ENCODE measurements at places on chromosomes 4 and X. TPM values are rescaled to one million over a fixed set of nuclear protein-coding genes. Genes with fewer than 3 reads are reported as not detected.

- no peak for DNase-seq
Measured at GRCh38 chrX:2678583-2678982, 12.5 kb upstream of the CD99 start.

DNA sequence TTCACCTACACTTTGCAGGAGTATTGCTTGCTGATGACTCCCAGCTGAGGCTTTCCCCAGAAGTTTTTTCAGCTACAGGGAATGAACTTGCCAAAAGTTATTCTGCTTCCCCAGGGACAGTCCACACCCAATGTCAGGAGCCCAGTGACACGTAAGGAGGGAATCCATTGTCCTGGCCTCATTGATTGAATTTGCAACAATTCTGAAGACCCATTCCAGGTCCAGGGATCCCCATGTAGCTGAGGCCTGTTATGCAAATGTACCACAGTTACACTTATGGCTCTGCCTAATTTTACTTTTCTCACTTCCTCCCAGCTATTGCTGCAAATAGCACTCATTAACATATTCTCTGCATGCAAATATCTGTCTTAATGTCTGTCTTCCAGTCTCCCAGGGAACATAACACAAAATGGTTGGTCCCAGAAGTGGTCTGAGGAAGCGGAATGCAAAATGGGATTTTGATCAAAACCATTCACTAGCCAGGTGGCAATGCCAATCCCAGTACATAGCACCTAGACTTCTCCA, 113.7 kb upstream of the ACTRT1 start:
- DNase-seq = no peak

- DNase-seq = no peak
Measured at GRCh38 chrX:118978451-118978850, 4.0 kb downstream of the LONRF3 start.

GRCh38 chrX:38717871-38718270, 83.4 kb upstream of the MID1IP1 start:
- peak; percentile 40 for DNase-seq

DNA sequence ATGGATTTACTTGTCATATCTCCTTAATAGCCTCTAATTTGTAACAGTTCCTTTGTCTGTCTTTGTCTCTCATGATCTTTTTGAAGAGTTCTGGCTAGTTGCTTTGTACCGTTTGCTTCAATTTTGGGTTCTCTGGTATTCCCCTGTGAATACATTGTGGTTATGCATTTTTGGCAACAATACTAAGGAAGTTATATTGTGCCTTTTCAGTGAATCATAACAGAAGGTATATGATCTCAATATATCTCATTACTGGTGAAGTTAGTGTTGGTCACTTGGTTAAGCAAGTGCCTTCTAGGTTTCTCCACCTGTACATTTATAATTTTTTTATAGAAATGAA, 48.6 kb downstream of the DCLK2 start:
- no peak for DNase-seq

- peak; percentile 64 for DNase-seq
Measured at GRCh38 chr4:180564026-180564425, 1679.2 kb upstream of the TENM3 start.

DNA sequence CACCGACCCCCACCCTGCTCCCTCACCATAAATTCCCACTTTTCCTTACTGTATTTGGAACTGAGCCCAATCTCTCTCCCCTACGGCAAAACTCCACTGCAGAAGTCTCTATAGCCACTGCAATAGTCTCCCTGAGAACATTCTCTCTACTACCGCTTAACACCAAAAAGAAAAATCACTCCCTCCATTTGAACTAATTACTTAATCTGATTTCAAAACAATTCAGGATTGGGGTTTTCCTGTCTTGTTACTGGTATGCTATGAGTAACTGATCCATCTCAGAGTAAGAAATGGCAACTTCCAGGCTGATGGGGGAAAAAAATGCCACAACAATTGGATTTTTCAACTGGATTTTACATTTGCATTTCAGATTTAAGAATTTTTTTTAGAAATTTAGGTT, 5.8 kb downstream of the PAPSS1 start:
- DNase-seq = peak; percentile 73

GRCh38 chr4:156036496-156036895, 82.8 kb upstream of the CTSO start:
- DNase-seq = no peak

AVPR2 gene
- total RNA-seq = not detected

GPR119 gene
- not detected for total RNA-seq

DNA sequence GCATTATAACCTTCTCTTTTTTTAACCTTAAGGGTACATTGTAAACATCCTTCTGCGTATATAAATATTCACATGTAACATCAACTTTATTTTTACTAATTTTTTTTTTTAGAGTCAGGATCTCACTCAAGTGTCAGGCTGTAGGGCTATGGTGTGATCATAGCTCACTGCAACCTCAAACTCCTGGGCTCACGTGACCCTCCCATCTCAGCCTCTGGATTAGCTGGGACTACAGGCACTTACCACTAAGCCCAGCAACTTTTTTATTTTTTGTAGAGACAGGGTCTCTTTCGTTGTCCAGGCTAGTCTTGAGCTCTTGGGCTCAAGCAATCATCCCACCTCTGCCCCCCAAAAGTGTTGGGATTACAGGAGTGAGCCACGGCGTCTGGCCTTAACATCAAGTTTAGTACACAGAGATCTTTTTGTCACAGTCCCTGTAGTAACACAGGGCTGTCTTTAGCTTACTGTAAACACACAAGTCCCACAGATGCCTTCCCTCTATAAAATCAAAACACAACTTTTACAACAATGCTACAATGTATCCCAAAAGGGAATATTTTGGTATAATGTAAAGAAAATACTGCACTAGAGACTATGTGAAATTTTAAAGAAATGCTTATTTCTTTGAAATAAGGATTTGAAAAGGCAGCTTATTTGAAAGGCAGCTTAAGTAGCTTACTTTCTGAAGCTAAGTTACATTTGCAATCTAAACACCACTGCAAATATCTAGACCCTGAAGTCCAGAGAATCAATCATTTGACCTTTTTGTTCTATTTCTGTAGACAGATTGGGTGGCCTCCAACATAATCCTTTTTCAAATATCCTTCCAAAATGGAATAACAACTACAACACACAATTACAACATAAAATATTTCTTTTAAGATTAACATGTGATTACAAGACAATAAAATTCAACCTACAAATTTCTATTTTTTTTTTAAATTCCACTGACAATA, 116.0 kb downstream of the APBB2 start:
- no peak for DNase-seq

GRIA2 gene
- 0.32 TPM for total RNA-seq

DNA sequence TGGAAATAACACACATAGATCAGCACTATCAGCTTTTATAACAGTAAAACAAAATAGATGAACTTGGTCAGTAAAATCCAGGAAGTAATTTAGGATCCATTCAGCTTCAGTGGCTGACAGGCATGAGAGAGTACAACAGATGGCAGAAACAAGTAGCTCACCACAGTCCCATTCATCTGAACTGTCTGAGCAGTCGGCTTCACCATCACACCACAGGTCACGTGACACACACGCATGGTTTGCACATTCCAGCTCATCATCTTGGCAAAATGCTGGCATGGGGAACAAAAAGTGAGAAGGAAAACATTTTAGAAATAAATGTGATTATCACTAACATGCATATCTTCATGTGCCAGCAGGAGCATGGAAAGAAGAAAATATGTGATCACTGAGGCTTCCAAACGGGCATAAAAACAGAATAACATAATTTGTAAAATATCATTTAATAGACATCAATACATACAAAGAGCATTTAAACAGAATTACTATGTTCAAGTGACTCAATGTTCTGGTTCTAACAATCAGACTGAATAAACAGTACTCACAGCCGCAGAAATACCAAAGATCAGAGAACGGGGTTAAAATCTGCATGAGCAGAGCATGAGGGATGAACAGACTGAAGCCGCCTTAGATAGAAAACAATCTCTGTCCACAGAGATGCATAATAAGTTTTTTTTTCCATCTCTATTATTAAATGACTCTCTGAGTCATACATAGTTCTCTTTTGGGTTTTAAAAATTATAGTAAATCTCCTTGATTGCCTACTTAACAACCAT, 158.1 kb downstream of the ATP10D start:
- DNase-seq = peak; percentile 50

- no peak for DNase-seq
Measured at GRCh38 chr4:177895136-177895535, 452.9 kb upstream of the AGA start.

DNA sequence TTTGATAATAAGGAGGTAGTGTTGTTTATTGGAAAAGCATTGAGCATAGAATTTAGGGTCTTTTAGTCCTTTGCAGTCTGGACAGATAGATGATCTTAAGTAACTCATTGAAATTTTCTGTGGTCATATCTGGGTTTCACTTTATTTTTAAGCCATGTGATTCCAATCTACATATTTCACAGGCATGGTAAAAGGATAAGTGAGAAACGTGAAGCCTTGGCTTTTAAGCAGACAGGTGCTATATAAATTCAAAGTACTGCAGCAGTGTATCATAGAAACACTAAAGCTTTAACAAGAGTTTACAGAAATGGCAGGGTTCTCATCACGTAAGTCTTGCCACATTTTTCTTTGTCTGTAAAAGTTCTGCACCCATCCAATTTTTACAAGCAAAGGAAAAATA, 4.9 kb downstream of the PLS3 start:
- DNase-seq = no peak

DNA sequence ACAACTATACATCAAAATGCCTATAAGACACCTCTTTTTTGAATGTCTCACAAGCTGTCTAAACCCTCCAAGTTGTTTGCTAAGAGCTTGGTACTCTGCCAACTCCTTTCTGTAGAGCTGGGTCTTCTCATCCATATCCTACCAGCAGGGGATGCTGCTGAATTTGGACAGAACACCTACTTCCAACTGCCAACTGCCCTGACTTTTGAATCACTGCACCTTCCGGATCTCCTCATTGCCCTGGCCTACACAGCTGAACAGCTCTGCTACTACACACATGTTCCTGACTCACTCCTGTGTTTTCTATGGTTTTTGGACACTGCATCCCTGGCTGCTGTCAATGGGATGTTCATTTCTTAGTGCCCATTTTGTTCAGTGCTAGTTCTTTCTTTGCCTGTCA, 18.7 kb downstream of the FAM184B start:
- peak; percentile 52 for DNase-seq

TIGD4 gene
- 0.41 TPM for total RNA-seq

DNA sequence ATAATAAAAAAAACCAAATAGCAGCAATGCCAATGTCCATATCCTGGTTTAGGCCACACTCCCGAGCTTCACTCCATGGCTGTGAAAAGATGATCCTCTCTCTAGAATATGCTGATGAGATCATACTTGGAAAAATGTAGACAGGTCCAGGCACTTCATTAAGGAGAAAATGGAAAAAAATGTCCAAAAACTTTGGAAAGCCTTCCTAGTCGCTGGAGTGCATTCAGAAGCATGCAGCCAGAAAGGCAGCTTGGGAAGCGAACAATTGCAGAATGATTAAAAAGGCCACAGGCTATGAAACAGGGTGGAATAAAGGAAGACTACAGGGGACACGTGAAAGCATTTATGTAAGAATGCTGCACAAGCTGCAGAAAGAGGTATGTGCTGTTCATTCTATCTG, 165.6 kb upstream of the HCCS start:
- no peak for DNase-seq

DNA sequence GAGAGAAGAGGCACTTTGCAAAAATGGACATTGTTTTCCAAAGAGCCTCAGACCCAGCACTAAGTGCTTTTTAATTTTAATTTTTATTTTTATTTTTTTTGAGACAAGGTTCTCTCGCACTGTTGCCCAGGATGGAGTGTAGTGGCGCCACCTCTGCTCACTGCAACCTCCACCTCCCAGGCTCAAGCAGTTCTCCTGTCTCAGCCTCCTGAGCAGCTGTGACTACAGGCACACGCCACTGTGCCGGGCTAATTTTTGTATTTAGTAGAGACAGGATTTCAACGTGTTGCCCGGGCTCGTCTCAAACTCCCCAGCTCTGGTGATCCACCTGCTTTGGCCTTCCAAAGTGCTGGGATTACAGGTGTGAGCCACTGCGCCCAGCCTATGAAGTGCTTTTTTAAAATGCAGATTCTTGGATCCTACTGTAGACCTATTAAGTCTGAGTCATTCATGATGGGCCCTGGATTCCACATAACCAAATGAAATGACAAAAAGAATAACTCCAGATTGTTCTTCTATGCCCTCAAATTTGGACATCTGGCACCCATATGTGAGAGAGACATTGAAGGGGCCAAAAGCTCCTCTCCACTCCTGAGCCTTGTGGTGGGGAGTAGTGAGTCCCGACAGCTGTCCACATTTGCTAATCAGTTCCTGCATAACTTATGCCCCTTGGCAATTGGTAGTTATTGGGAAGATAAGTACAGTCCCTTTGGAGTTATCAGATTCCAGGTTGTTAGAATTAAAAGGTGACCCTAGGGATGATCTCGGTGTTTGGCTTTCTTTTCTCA, 3.6 kb downstream of the NOCT start:
- no peak for DNase-seq

DNA sequence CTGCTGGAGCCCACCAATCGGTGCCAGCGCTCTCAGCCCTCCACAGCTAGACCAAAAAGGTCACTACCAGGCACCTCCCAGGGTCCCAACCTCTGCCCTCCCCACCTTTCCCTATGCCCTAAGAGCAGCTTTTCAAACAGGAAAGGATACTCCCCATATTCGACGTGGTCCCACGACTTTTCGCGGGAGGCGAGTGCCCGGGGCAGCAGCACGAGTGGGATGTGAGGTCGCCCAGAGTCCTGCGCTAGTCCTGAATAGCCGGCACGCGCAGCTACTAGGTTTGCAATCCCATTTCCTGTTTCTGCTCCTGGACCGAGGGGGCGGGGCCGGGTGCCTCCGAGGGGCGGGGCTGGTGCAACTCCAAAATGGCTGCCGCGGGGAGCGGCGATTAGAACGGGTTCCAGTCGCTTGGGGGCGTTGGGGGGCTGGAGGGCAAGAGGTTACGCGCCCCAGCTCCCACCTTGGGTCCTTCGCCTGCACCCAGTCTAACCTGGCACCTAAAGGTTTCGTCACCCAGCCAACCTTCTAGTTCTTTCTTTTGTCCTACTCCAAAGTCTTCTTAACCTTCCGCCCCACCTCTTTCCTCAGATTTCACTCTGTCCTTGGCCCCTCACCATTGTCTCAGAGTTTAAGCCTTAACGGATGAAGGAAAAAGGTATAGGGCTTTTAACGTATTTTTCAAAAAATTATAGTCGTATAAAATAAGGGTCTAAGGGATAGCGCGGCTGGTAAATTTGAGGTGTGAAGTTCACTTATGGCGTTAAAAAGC, 85.0 kb upstream of the TENT5D start:
- peak; percentile 57 for DNase-seq

NUDT10 gene
- total RNA-seq = 7.2 TPM

CSAG2 gene
- not detected for total RNA-seq

GUCY1A1 gene
- 0.07 TPM for total RNA-seq

- DNase-seq = peak; percentile 56
Measured at GRCh38 chrX:37825215-37825842, 22.0 kb downstream of the DYNLT3 start.

GRCh38 chrX:13763489-13763888, 28.9 kb downstream of the OFD1 start:
- DNase-seq = no peak

All from A673 (cell line).